ENCODE measurements at places on chromosomes 1 and 21.
A peak's percentile ranks its signal among the peaks of the same experiment; 100 is the strongest.

DNA sequence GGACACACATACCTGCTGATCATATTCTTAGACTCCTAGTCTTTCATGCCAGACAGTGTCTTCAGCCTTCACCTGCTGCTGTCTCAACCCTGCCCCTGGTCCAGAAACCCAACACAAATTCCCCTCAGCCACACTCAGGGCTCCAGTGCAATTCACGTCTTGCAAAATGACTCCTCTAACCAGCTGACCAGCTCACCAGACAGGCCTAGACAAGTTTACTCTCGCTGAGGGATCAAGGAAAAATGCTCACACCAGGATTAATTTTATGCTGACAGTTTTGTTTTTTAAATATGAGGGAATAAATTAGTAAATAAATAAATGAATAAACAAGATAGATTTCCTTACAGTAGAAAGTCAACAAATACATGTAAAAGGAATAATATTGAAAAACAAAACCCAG lies 28.5 kb downstream of the CCDC185 start:
- DNase-seq: no peak

GRCh38 chr1:229557913-229558414 lies 543 bp downstream of the ABCB10 start:
- peak; percentile 38 for DNase-seq

GRCh38 chr21:33063907-33064622 lies 5.9 kb upstream of the OLIG1 start:
- DNase-seq: no peak

- no peak for DNase-seq
Measured at GRCh38 chr1:214224611-214225354, 56.2 kb upstream of the SMYD2 start.

DNA sequence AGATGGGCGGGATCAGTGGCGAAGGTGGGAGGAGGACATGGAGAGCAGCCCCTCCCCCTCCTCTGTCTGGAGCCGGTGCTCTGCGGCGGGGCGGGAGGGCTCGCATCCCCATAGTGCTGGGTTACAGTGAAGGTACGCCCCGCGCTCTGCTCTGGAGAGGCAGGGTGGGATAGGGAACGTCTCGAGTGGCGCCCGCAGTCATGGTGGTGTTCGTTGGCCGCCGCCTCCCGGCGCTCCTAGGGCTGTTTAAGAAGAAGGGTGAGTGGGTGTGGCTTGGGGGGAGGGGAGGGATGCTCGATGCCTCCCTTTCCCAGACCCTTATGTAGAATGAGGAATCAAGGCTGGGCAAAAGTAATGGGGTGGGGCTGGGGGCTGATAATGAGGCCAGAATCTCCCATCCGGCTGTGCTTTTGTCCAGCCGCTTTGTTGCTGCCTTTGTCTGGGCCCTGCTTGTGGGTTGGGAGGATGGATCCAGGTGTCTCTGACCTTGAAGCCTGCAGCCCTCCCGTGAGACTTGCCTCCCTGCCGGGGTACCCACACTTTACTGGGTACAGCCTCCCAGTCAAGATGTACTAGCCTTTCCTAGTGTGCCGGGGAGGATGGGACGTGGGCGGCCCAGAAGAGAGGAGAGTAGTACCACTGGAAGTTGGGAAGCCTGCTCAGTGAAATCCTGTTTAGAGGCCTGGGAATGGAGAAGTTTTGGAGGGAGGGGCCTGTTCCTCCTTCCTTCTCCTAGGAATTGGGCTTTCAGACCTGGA lies 51.4 kb downstream of the YARS1 start:
- no peak for DNase-seq

- DNase-seq: no peak
Measured at GRCh38 chr21:44805226-44805625, 3.6 kb upstream of the UBE2G2 start.

DNA sequence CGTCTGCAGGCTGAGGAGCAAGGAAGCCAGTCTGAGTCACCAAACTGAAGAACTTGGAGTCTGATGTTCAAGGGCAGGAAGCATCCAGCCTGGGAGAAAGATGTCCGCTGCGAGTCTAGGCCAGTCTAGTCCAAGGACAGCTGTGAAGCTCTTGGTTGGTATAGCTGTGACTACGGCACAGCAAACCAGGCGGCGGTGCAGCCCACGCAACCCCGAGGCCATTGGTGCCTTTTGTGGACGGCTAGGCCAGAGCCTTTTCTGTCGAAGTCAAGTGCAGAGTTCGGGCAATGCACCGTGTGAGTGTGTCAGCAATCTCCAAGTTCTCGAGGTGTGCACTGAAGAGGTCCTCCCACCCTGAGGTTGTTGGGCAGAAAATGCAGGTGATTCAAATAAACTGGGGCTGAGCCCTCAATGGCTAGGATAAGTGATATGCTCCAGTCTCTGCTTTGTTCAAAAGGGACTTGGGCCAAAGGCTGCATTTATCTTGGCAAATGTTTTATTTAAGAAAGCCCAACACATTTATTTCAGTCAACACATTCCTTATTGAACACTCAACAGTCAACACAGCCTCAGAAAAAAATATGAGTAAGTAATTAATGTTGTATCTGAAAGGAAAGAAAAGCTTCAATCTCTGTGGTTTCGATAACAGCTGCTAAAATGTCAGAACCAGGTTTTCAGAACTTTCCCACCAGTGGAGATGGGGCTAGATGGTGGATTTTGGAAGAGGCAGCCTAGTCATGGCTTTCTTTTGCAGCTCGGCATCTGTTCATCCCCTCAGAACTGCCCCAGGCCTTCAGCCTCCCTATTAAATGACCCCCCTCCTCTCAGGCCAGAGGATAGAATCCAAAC lies 78.1 kb upstream of the COX20 start:
- DNase-seq: no peak

DNA sequence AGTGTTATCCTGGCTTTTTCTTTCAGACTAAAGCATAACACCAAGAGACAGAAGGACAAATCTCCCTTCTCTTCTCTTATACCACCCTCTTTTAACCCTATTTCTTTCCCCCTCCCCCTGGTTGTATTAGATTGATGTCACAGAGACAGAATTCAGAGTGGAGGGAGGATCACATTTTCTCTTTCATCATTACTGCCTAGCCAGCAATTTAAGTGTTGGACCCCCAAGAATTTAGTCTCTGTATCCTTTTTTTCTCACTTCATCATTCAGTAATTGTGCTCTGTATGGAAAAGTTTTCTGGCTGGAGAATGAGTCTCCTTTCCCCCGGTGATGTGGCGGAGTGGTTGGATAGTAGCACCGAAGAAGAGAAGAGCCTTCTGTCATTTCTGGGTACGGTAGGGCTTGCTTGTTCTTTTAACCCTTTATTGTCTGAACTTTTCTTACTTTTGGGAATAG lies 124.8 kb downstream of the CLEC20A start:
- no peak for DNase-seq

GRCh38 chr21:34152500-34152899 lies 79.1 kb downstream of the MRPS6 start:
- DNase-seq: no peak
